ENCODE measurements at places on chromosomes 6 and 20. TPM values are rescaled to one million over a fixed set of nuclear protein-coding genes. Genes with fewer than 3 reads are reported as not detected.

LCA5 gene
- total RNA-seq: 4.8 TPM

TAAR2 gene
- not detected for total RNA-seq

C20orf204 gene
- total RNA-seq: 0.99 TPM

SLC25A27 gene
- total RNA-seq: 9.9 TPM

SLC26A8 gene
- total RNA-seq: 0.87 TPM

VTA1 gene
- 50.8 TPM for total RNA-seq

MLN gene
- total RNA-seq: not detected

ULBP2 gene
- total RNA-seq: 2.5 TPM

PARD6B gene
- 0.66 TPM for total RNA-seq

ACAT2 gene
- 76.8 TPM for total RNA-seq

All from smooth muscle cell of trachea (primary cell).